ENCODE measurements at places on chromosomes 3 and 15. TPM values are rescaled to one million over a fixed set of nuclear protein-coding genes. Genes with fewer than 3 reads are reported as not detected.

DNA sequence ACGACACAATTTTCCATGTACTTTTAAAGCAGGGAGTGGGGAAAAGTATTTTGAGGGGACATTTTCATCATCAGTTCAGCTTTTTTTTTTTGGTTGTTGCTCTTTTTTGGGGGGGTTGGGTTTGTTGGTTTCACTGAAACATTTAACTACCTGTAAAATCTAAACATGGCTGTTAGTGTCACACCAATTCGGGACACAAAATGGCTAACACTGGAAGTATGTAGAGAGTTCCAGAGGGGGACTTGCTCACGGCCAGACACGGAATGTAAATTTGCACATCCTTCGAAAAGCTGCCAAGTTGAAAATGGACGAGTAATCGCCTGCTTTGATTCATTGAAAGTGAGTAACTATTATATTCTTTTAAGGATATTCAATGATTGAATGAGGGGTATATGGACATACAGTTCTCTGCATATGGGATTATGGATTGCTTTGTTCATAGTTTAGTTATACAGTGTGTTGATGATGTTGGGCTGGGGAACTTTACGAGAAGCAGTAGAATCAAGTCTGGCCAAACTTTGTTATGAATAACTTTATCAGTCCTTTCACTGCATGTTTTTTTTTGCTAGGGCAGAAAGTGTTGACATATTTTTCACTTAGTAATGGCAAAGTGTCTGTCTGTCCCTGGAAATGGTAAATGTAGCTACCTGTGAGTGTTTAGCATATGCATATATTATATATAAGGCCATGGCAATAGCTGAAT, 31.5 kb downstream of the MBNL1 start:
- H3K4me1 ChIP-seq, result peaks cover 81% of the 10 kb centered on the region
- peak overlapping the region; percentile 70 for H3K27ac ChIP-seq
- H3K36me3 ChIP-seq, result peaks cover 42% of the 10 kb centered on the region
- DNase-seq, result no peak
- no peak overlapping the region for H3K4me3 ChIP-seq

GRCh38 chr15:81024265-81024872, 23.6 kb downstream of the TLNRD1 start:
- no peak for DNase-seq
- H3K36me3 ChIP-seq, result no peaks in the 10 kb centered on the region
- peaks cover 11% of the 10 kb centered on the region for H3K4me1 ChIP-seq

- no peak overlapping the region for H3K27ac ChIP-seq
- no peaks in the 10 kb centered on the region for H3K36me3 ChIP-seq
- no peak overlapping the region for H3K4me3 ChIP-seq
- H3K4me1 ChIP-seq, result no peaks in the 10 kb centered on the region
- no peak for DNase-seq
Observed at GRCh38 chr3:37582086-37582485, 279.6 kb upstream of the CTDSPL start.

SCN11A gene
- 0.07 TPM for polyA plus RNA-seq

BFSP2 gene
- 0.50 TPM for polyA plus RNA-seq
